Endothelial cell of umbilical vein (primary cell): ENCODE measurements at places on chromosomes 6 and 20. TPM values are rescaled to one million over a fixed set of nuclear protein-coding genes. Genes with fewer than 3 reads are reported as not detected.

RPL7L1 gene
- polyA plus RNA-seq: 31.1 and 36.9 TPM in 2 replicates

MAS1 gene
- polyA plus RNA-seq: not detected in 2 replicates

CCN6 gene
- polyA plus RNA-seq: not detected in 2 replicates

GRCh38 chr6:53197553-53197952, 48.9 kb upstream of the GCM1 start:
- DNase-seq: no peak
- no peaks in the 10 kb centered on the region for H3K4me1 ChIP-seq
- H3K36me3 ChIP-seq: no peaks in the 10 kb centered on the region
- no peaks in the 10 kb centered on the region for H3K27me3 ChIP-seq
- no peak overlapping the region for H3K4me3 ChIP-seq
- no peak overlapping the region for H3K27ac ChIP-seq

GRCh38 chr20:39094391-39094790, 132.2 kb downstream of the DHX35 start:
- DNase-seq: no peak
- H3K27me3 ChIP-seq: peaks cover 6% of the 10 kb centered on the region
- H3K36me3 ChIP-seq: no peaks in the 10 kb centered on the region

GRCh38 chr6:133160536-133160935, 80.6 kb upstream of the EYA4 start:
- DNase-seq: no peak
- H3K27me3 ChIP-seq: no peaks in the 10 kb centered on the region
- no peak overlapping the region for H3K27ac ChIP-seq

- no peak for DNase-seq
- no peaks in the 10 kb centered on the region for H3K4me1 ChIP-seq
- no peaks in the 10 kb centered on the region for H3K36me3 ChIP-seq
- no peaks in the 10 kb centered on the region for H3K27me3 ChIP-seq
- no peak overlapping the region for H3K4me3 ChIP-seq
Measured at GRCh38 chr6:21213492-21213891, 380.1 kb upstream of the SOX4 start.

GRCh38 chr20:58237318-58238132, 9.1 kb upstream of the ANKRD60 start:
- H3K4me1 ChIP-seq: peaks cover 13% of the 10 kb centered on the region
- H3K27ac ChIP-seq: no peak overlapping the region
- no peaks in the 10 kb centered on the region for H3K27me3 ChIP-seq
- DNase-seq: no peak
- H3K4me3 ChIP-seq: no peak overlapping the region

GRCh38 chr6:136656121-136656520, 105.9 kb upstream of the MAP7 start:
- H3K27me3 ChIP-seq: no peaks in the 10 kb centered on the region
- no peak overlapping the region for H3K4me3 ChIP-seq
- no peaks in the 10 kb centered on the region for H3K36me3 ChIP-seq
- H3K27ac ChIP-seq: no peak overlapping the region
- DNase-seq: no peak

GRCh38 chr20:53434662-53435061, 159.0 kb downstream of the ZNF217 start:
- no peak overlapping the region for H3K4me3 ChIP-seq
- H3K27me3 ChIP-seq: no peaks in the 10 kb centered on the region
- no peaks in the 10 kb centered on the region for H3K36me3 ChIP-seq

DNA sequence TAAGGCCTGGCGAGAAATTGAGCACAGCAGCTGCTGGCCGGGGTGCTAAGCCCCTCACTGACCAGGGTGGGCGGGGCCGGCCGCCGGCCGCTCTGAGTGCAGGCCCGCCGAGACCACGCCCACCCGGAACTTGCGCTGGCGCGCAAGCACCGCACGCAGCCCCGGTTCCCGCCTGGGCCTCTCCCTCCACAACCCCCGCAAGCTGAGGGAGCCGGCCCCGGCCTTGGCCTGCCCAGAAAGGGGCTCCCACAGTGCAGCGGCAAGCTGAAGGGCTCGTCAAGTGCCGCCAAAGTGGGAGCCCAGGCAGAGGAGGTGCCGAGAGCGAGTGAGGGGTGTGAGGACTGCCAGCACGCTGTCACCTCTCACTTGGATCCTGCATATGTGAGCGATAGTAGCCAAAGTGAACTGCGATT, 251.2 kb downstream of the GJA1 start:
- DNase-seq: no peak
- no peaks in the 10 kb centered on the region for H3K27me3 ChIP-seq
- H3K36me3 ChIP-seq: no peaks in the 10 kb centered on the region

- no peak for DNase-seq
- H3K27ac ChIP-seq: no peak overlapping the region
- no peak overlapping the region for H3K4me3 ChIP-seq
- no peaks in the 10 kb centered on the region for H3K36me3 ChIP-seq
Measured at GRCh38 chr6:119360262-119360915, 10.8 kb upstream of the MAN1A1 start.

GRCh38 chr6:157468574-157468973, 87.6 kb downstream of the ZDHHC14 start:
- H3K4me3 ChIP-seq: no peak overlapping the region
- no peaks in the 10 kb centered on the region for H3K36me3 ChIP-seq
- no peak for DNase-seq
- H3K27me3 ChIP-seq: no peaks in the 10 kb centered on the region
- H3K27ac ChIP-seq: no peak overlapping the region
